ENCODE measurements at places on chromosomes 5 and 9.
A peak's percentile ranks its signal among the peaks of the same experiment; 100 is the strongest.

DNA sequence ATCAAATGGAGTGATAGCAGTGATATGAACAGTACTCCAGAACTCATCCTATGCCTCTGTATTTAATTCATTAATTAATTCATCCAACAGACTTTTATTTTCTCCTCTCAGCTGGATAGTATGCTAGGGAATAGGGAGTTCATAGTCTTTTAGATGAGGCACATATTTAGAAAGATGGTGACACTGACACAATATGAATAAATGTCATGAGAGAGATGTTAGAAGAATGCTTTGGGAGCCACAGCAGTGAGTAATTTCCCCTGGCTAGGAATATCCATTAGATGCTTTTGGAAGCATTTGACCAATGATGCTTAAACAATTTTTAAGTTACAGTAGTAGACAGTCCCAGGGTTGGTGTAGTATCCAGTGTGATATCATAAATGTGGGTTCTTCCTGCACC is 428.7 kb upstream of the SGCD start:
- no peak for DNase-seq

DNA sequence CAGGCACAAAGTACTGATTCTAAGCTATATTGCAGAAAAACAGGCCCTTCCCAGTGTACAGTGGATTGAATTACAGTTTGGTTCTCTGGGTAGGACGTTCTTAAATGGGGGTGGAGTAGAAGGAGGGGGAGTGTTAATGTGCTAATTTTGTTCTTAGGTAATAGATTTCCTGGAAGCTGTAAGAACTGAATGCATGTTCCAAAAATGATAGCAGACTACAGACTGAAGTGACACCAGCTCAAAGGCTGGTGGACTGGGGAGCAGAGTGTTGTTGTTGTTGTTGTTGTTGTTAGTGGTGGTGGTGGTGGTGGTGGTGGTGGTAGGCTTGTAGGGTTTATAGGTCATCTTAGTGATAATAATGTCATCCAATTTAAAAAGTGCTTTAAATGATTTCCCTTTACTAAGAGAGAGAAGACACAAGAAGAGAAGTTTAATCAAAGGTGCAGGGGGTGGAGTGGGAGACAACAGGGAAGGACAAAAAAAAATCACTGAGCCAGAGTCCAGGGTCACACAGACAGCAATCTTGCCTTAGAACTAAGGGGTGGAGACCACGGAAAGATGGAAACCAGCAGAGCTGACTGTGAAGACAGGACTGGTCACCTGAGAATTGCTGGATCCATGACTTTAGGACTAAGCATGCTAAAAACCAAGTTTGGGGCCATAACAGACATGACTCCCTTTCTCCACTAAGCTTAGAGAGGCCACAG is 27.0 kb downstream of the TTLL11 start:
- no peak for DNase-seq

- no peak for DNase-seq
These were observed 223.6 kb upstream of the ISL1 start for GRCh38 chr5:51159606-51160005.

DNA sequence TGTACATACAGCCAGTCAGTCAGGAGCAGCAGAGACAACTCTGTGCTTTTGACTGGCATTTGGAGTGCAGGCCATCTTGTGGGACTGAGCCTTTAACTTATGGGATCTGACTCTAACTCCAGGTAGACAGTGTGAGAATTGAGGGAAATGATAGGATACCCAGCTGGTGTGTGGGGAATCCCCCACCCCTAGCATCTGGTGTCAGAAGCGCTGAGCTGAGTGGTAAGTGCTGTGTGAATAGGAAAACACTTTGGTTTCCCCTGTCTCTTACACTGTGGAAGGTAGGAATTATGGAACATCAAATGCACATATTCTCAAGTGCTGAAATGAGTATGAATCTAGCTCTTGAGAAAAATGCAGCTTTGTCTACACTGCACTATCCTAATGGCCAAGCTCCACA is 43.9 kb downstream of the CCDC125 start:
- no peak for DNase-seq

DNA sequence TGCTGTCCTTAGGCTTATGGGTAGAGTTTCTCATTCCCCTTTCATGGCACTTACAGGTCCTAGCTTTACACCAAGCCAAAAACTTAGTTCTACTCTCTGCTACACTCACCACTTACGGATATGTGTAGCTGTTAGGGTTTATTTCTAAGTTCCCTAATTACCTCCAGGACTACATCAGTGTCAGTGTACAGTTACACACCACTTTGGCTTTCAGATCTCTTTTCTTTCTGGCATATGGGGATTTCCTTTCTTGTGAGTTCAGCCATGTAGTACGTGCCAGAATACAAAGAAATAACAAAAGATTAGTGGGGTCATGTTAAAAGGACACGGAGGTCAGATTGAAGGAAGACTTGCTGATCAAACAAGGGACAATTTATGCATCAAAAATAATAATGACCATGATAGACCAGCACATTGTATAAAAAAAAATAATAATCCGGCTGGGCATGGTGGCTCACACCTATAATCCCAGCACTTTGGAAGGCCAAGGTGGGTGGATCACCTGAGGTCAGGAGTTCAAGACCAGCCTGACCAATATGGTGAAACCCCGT is 41.8 kb downstream of the LYRM7 start:
- no peak for DNase-seq

- peak; percentile 73 for DNase-seq
These were observed at the start of gene LURAP1L for GRCh38 chr9:12774861-12775678. Gene LURAP1L (plus strand): TSS chr9:12775020. CDS start chr9:12775716, 696 bp downstream.

GRCh38 chr9:84140535-84141101 is 160.0 kb downstream of the RMI1 start:
- no peak for DNase-seq

DNA sequence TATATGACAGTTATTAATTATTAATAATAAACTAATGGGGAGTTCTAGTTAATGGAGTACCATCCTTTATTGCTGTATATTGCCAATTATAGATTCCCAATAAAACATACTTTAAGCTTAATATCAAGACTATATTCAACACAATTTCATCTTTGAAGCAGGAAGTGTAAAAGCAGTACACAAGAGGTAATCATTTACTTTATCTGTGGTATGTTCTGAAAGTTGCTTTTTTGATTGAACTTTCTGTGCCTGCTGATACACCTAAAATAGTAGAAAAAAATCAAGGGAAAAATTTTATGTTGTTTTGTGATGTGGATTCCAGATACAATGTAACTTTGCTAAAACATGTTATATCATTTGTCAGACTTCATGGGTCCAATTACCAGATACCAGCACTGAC is 58.0 kb downstream of the ACO1 start:
- DNase-seq, result no peak
